ENCODE measurements at places on chromosomes 2 and 18. TPM values are rescaled to one million over a fixed set of nuclear protein-coding genes. Genes with fewer than 3 reads are reported as not detected.

DNA sequence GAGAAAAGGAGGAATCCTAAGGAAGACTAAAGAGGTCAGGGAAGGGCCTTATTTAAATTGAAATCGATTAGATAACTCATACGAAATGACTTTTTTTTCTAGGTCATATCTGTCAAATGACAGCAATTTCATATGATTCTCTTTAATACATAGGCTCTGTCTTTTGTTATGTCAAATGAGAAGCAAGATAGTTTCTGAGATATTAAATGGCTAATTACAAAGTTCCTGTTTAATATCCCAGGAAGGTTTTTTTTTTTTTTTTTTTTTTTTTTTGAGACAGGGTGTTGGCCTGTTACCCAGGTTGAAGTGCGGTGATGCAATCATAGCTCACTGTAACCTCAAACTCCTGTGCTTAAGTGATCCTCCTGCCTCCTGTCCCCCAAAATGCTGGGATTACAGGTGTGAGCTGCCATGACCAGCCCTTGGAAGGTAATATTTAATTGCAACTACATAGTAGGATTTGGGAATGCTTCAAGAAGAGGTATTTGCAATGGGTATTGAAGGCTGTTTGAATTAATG, 48.0 kb upstream of the RMND5A start:
- DNase-seq: no peak

GRCh38 chr2:239000500-239001073, 152.7 kb downstream of the TWIST2 start:
- DNase-seq: no peak

- DNase-seq: no peak
Measured at GRCh38 chr2:142866426-142866825, 11.0 kb upstream of the KYNU start.

GRCh38 chr2:232476791-232477190, 10.8 kb downstream of the ECEL1 start:
- peak; percentile 26 for DNase-seq

- DNase-seq: no peak
Measured at GRCh38 chr2:24073816-24074215, 2.3 kb downstream of the SF3B6 start.

The CFC1 gene
- total RNA-seq: not detected

Data from psoas muscle (tissue), 8 donors.